A549 (cell line): ENCODE measurements at places on chromosomes 3 and 15. TPM values are rescaled to one million over a fixed set of nuclear protein-coding genes. Genes with fewer than 3 reads are reported as not detected.

Gene MITF
- polyA plus RNA-seq, result 13.2 to 14.7 TPM (median 14.3 TPM) in 3 replicates

DNA sequence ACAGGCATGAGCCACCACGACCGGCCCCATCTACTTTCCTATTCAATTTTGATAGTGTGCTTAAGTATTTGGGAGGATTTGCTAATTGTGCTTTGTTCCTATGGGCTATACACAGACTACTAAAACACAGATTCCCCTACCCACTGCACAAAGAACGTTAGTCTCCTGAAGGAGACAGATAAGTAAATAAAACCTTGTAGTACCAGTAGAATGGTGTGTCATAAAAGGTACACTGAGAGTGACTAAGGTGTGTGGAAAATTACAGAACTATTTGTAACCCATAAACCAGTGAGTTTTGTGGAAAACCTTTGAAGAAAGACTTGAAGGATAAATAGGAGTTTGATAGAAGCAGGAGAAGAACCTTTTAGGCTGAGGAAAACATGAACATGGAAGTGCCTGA is 158.2 kb downstream of the VPS8 start:
- no peak for DNase-seq

DNA sequence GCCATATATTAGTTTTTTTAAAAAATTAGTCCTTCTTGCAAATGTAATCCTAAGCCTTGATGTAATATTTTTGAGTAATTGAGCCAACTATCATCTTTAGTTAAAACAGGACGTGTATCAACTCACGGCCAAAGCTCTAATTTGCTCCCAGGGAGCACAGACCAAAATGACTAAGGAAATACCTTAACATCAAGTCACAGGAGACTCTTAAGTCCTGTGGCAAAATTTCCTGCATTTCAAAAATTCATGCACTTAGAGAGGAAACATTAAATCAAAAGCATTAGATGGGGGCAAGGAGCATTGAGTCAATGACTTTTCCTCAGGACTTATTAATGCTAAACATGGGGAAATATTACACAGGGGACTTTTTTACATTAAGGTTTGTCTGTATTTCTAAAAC is 276.0 kb downstream of the MFSD1 start:
- no peak for DNase-seq

GRCh38 chr3:134029734-134030378 is at the start of gene SLCO2A1:
SLCO2A1 (minus strand) TSS chr3:134029925; CDS start chr3:134029802, 123 bp downstream.
- DNase-seq, result no peak

- no peak for DNase-seq
Measured at GRCh38 chr3:132457286-132457685, 40.0 kb downstream of the DNAJC13 start.

GRCh38 chr3:189455009-189455408 is 176.2 kb upstream of the TP63 start:
- DNase-seq, result no peak
